Stimulated activated CD4-positive, alpha-beta T cell treated with anti-CD3 and anti-CD28 coated beads, Interleukin-1b, Interleukin-23, amount 100 ng/mL, for 48 hours (primary cell): ENCODE measurements at places on chromosomes 1 and 21.

DNA sequence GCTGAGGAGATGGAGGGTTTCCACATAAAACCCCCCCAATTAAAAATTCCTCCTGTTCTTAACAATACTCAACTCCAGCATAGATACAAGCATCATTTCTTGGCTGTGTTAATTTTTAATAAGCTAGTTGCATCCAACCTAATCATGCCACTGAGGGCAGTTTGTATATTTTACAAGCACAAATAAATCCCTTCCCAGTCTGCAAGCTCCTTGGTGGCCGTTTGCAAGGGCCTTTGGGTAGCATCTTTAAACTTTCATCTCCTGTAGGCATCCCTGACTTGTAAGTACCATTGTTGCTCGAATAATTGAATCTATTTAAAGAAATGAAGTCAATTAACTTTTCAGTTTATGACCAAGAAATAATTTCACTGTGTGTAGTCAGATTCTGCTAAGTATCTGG, 103.5 kb upstream of the AJAP1 start:
- DNase-seq = no peak

GRCh38 chr1:154955039-154955717, 721 bp downstream of the PBXIP1 start:
- peak; percentile 87 for DNase-seq

GRCh38 chr1:56436912-56437417, 142.4 kb downstream of the PLPP3 start:
- DNase-seq = no peak

GRCh38 chr1:47919113-47919833, 77.9 kb downstream of the TRABD2B start:
- DNase-seq = no peak

- no peak for DNase-seq
Observed at GRCh38 chr1:160362168-160362957, 4.5 kb upstream of the NHLH1 start.

GRCh38 chr1:170657275-170657853, 6.6 kb upstream of the PRRX1 start:
- DNase-seq = no peak

GRCh38 chr1:163357378-163357777, 35.6 kb downstream of the NUF2 start:
- no peak for DNase-seq

DNA sequence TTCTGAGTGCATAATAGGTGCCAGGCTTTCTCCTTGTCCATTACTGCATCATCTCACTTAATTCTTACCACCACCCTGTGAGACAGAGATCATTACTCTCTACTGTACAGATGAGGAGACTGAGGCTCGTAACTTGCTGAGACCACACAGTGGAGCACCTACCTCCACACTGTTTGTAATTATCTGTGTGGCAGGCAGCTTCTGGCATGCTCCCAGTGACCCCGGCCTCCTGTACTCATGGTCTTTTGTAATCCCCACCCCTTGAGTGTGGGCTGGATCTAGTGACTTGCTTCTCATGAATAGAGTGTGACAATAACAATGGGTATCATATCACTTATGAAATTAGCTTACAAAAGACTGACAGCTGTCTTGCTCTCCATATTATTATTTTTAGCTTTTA, 407.3 kb downstream of the MATN1 start:
- DNase-seq = no peak

GRCh38 chr1:241396747-241397681, 40.0 kb upstream of the RGS7 start:
- no peak for DNase-seq

DNA sequence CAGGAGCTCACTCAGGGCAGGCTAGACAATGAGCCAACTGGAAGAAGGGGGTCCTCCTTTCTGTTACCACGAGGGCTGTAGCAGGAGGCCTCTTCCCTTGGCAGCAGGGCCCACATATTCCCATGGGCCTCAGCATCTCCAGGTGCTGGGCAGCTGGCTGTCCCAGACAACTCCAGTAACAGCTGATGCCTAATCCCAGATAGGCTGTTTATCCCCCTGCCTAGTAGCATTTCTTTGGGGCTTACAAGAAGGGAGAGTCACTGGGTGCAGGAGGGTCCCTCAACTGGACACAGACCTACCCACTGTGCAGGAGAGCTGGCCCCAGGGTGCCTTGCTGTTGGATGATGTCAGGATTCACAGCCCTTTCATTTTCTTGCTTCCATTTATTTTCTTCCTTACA, 278.2 kb downstream of the DSCAM start:
- no peak for DNase-seq

DNA sequence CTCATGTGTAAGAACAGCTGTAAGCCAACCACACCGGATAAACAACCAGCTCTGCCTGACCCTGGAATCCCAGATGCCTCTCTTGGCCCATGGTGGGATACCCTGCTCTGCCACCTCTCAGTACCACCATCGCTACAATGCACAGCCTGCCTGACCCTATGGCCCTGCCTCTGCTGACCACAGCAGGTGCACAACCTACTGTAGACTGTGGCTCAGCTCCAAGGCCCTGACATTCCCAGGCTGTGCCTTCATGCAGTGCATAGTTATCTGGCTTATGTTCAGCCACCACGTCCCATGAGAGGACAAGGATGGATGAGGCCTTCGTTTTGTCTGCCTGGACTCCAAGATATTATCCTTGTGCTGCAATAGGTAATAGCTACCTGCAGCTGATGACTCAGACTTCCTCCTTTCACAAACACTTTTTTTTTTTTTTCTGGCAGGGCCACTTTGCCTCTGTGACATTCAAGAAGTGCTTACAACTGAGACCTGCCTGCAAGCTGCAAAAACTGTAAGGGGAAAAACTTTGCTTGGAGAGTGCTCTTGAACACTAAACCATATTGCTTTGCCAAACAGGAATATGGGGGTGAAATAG, 177.7 kb downstream of the URB2 start:
- no peak for DNase-seq

GRCh38 chr21:44450402-44450801, 4.9 kb upstream of the LRRC3 start:
- DNase-seq = no peak

GRCh38 chr1:9246215-9246614, 11.6 kb downstream of the H6PD start:
- DNase-seq = no peak

- no peak for DNase-seq
Observed at GRCh38 chr1:110504226-110504625, 14.7 kb downstream of the KCNA10 start.

GRCh38 chr21:15408089-15408488, 321.7 kb upstream of the USP25 start:
- no peak for DNase-seq

- no peak for DNase-seq
Observed at GRCh38 chr1:202012544-202013478, 2.4 kb downstream of the ELF3 start.

- DNase-seq = no peak
Observed at GRCh38 chr1:56074007-56074651, 505.2 kb downstream of the PLPP3 start.

DNA sequence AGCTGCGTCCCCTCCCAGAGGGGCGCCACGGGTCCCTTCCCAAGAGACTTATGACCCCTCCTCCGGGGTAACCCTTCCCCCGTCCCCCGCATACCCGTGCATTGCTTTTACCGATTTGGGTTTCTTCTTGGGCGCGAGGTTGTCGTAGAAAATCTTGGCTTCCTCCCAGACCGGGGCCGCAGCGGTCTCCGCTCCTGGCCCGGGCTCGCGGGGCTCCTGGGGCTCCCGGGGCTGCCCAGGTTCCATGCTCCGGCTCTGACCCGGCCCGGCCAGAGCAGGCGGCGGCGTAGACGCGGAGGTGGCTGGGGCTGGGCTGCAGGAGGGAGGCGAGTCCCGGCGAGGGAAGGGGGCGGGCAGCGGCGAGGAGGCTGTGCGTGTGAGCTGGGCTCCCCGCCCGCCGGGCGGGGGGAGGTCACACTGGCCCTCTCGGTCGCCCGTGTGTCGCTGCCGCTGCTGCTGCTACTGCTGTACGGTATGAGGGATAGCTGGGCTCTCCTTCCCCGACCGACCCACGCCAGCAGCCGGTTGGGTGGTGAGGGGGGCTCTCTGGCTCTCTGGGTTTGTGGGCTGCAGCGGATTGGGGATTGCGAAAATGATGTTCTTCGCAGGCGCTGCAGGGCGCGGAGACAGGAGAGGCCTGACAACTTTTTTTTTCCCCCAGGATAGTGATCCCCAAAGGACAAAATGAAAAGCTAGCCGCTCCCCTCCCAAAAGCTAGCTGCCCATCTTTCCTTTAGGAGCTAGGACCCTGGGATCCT, at the start of gene NT5C1A:
TSS of gene NT5C1A (minus strand) at position 315 of the 758 bp plus-strand sequence. CDS start at position 246, 69 bp downstream.
- no peak for DNase-seq

DNA sequence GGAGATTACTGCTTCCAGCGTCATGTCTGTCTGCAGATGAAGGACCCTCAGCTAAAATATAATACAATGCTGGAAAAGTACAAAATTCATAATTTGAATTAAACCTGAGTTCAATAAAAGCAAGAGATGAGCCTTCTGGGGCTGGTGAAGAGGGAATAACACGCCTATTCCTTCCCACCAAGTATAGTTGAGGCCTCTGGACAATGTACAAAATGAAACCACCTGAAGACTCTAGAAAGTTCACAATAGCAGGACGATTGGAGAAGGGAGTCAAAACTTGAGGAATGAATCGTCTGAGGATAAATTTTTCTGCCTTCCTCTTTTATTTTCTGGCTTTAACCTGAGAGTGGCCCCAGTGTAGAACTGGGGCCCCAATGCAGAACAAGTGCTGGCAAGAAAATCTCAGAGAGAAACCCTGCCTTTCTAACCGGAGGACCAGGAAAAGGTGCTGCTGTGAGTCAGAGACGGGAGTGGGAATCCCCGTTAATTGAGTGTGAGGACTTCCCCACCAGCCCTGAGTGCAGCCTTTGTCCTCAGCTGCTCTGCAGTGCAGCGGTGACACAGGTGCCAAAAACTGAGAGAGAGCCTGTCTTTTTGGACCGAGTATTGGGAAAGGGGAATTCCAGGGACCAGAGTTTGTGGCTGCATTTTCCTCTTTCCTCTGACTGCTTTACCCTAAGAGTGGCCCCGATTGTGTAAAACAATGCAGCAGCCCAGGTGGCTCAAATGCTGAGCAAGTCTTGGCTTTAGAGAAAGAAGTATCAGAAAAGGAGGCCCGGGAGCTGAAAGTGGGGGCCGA, 264.9 kb downstream of the DYRK1A start:
- DNase-seq = no peak

DNA sequence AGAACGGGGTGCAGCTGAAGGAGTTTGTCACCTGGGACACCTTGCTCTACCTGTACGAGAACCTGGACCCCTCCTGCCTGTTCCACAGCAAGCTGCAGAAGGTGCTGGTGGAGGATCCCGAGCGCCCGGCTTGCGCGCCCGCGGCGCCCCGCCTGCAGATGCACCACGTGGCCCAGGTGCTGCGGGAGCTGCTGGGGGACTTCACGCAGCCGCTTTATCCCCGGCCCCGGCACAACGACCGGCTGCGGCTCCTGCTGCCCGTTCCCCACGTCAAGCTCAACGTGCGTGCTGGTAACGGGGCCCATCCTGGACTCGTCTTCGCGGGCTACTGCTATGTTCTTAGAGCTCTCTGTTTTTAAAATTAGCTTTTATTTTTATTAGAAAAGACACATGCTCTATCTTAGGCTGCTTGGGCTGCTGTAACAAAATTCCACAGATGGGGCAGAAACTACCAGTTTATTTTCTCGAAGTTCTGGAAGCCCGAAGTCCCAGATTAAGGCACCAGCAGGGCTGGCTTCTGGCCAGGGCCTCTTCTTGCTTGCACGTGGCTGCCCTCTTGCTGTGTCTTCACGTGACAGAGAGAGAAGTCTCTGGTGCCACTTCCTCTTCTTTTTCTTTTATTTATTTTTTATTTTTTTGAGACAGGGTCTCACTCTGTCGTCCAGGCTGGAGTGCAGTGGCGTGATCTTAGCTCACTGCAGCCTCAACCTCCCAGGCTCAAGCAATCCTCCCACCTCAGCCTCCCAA, 38.1 kb downstream of the TRPM2 start:
- DNase-seq = no peak

DNA sequence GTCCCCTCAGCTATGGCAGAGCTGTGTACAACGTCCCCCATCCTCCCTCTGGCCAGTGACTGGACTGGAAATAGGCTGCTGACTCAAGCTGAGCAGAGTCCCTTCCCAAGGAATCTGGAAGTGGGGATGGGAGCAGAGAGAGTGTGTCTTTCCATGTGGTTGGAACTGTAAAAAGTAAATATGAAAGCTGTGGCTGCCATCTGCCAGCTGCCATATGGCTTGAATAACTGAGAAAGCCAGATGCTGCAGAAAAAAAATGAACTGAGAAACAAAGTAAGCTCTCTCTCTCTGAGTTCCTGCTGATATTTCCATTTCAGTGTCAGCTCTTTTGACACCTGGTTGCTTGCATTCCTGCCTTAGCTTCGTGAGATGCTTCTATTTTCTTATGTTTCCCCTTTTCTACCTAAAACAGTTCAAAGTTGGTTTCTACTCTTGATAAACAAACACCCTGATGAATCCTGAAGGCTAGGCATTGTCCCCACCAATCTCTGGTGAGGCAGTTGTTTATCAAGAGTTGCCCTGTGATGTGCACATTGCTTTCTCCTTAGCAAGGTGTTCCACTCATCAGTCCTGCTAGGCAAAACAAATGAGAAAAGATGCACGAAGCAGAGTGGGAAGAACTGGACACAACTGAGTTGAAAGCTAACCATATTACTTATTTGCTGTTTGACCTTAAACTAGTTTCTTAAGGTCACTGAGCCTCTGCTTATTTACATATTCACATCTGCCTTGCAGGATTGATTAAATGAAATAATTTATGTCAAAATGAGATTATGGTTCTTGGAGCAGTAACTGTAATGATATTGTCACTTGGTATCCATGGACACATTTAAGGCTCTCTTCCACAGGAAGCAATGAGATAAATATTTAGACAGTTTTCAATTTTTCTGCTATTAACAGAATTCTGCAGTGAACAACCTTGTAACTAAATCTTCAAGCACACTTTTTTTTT, 16.6 kb upstream of the DR1 start:
- DNase-seq = no peak

DNA sequence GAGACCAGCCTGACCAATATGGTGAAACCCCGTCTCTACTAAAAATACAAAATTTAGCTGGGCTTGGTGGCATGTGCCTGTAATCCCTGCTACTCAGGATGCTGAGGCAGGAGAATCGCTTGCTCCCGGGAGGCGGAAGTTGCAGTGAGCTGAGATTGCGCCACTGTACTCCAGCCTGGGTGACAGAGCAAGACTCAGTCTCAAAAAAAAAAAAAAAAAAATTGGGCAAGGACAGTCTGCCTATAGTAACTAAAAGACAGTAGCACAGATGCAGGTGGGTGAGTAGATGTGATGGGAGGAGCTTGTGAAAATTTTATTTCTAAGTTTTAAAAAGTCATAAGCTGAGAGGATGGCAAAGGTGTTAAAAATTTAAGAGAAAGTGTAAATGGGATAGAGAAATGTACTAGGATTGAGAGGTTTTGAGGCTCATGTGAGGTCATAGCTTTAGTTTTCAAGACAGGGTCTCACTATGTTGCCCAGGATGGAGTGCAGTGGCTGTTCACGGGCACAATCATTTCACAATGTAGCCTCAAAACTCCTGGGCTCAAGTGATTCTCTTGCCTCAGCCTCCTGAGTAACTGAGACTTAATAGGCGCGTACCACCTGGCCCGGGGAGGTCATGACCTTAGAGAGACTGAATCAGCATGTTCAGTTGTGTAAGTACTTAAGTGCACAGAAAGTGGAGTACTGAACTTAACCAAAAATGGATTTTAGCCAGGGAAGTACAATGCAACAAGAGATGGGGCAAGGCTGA, 33.7 kb downstream of the PTP4A2 start:
- peak; percentile 26 for DNase-seq

GRCh38 chr1:201893431-201893830, 4.7 kb downstream of the SHISA4 start:
- no peak for DNase-seq
